ENCODE measurements at places on chromosomes 6 and 20.

DNA sequence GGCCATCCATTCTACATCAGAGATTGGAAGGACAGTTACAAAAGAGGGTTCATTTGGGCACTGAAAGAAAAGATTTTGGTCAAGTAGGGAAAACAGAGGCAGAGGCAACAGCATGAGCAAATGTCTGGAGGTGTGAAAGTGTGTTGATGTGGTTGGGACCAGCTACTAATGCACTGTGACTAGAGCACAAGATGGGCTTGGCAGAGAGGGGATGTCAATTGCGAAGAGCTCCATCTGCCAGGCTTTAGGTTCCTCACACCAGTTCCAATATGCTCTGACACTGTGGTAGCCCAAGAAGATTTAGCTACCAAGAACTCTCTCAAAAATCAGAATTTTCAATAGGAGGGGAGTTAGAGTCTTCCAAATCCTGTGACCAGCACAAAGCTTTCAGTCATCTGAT, 42.1 kb downstream of the TRAF3IP2 start:
- DNase-seq: no peak

DNA sequence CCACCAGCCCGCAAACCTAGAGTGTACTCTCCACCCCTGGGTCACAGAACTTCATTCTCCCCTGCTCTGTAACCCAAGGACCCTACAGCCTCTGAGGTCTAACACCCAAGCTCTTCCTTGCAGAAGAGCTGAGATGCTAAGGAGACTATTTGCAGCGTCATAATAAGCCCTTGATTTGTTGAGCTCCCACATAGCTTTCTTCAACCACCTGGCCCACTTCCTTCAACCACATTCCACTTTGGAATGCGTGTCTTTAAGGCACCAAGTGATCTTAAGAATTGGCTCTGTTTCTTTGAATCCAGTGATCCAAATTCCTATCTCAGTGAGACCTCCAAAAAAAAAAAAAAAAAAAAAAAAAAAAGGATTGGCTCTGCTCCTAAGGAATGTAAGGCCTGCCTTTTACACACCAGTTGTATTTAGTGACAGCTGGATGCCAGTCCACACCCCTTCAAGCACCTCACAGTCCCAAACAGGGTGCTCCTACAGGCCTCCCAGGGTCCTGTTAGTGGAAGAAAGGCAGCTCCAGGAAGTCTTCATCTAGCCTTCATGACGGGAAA, 106.2 kb downstream of the UBE3D start:
- no peak for DNase-seq

GRCh38 chr6:170125456-170126300, 165.2 kb downstream of the DLL1 start:
- DNase-seq: no peak

- no peak for DNase-seq
Observed at GRCh38 chr6:45574885-45575284, 197.2 kb upstream of the SUPT3H start.

- no peak for DNase-seq
Observed at GRCh38 chr6:56660381-56660730, 17.7 kb upstream of the DST start.

GRCh38 chr6:28884423-28885131, 39.2 kb downstream of the TRIM27 start:
- peak; percentile 28 for DNase-seq

DNA sequence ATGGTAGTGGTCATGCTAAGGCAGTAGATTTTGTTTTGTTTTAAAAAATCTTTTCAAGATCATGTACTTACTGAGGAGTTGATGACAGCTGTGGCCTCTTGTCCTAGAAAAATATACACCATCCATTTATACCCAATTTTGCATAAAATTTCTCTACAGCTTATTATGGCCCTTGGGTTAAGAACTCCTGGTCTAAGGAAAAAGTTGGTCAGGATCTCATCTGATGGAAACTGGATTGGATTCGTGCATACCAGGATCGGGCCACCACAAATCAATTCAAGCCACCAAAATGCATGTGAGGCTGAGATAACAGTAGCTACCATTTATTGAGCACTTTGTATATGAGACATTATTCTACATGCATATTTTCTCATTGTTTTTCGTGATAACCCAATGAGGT, 244.4 kb downstream of the ZFAND3 start:
- no peak for DNase-seq

DNA sequence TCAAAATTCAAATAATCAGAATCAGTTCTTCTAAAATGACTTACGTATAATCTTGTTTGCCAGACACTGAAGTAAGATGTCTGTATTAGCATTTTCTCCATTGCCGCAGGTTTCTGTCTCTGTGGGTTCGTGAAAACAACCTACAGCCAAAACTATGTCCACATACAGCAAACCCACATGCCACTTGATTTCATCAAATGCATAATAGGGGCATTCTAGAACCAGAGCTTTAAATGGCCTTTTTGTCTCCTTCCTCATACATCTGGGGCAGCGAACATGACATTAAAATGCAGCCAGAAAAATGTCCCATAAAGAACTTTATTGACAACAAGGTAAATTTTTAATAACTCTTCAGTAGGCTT, 90.2 kb upstream of the QKI start:
- no peak for DNase-seq

DNA sequence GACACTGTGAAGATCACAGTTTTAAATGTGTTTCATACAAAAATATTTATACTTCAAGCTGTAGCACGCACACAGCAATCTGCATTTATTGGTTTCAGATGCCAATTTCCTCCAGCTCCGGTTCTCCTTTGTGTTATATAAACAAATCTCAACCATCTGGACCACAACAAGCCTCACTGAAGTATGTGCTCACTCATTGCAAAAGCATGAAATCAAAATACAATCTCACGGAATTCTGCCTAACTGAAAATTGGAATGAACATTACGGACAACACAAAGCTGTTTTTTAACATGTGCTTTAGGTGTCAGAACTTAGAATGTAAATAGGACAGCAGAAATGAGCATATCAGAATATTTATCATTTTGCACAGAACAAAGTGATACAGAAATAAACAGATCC, 38.0 kb downstream of the RCAN2 start:
- no peak for DNase-seq

DNA sequence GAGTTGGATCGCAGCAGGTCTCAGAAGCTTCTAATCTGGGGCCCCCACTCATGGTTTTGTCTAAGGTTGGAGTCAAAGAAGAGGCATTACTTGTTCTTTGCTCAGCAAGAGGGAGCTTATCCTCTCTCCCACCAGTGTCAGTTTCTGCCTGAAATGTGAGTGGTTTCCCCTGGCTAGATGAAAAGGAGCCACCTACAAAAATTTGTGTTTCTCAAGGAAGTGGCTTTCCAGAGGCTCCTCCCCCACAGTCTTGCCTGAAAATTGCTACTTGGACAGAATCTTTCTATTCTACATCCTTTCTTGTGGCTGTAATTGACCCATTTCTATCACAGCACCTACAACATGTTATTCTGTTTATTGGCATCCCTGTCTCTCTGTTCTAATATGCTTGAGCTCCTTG, 37.9 kb downstream of the SCML4 start:
- DNase-seq: no peak

Measured in NCI-H1930 (cell line).